ENCODE measurements at places on chromosomes 1 and 21. TPM values are rescaled to one million over a fixed set of nuclear protein-coding genes. Genes with fewer than 3 reads are reported as not detected.

The ALG6 gene
- 22.6 TPM for total RNA-seq

GRCh38 chr1:184110272-184111204 lies 59.0 kb downstream of the TSEN15 start:
- H3K36me3 ChIP-seq: no peaks in the 10 kb centered on the region
- H3K4me1 ChIP-seq: no peaks in the 10 kb centered on the region
- H3K27me3 ChIP-seq: no peaks in the 10 kb centered on the region
- no peak overlapping the region for H3K4me3 ChIP-seq

The CD5L gene
- not detected for total RNA-seq

The AURKAIP1 gene
- total RNA-seq: 335 TPM

DNA sequence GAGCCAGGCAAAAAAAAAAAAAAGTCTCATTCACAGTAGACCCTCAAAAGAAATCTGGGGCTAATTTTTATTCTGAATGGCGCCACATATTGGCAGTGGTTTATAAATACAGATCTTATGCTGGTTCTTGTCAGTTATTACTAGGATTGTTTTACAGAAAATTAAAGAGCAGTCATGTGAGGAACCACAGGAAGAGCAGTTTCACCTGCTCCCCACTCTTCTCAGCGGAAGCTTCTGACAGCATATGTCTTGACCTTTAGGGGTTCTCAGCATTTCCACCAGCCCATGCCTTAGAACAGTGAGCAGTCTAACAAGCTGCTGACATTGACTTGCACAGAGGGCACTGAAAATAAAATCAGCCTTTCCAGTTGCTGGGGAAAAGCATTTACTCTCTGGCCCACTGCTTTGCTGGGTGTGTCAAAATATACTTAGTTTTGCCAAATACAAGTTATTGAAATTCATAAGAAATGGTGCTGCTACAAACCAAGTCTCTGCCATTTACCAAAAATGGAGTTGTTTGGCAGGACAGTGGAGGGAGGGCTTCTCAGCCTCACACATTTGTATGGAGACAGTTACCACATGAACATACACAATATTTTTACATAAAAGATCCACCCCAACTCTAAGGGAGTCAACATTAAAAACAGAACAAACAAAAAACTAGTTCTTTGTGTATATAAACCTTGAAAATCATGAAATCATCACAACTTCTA lies 144.2 kb downstream of the SYT2 start:
- no peak for DNase-seq
- H3K27me3 ChIP-seq: no peaks in the 10 kb centered on the region
- no peak overlapping the region for H3K4me3 ChIP-seq

GRCh38 chr1:112744009-112744578 lies 29.0 kb upstream of the PPM1J start:
- H3K4me1 ChIP-seq: no peaks in the 10 kb centered on the region
- H3K27me3 ChIP-seq: no peaks in the 10 kb centered on the region
- H3K27ac ChIP-seq: no peak overlapping the region
- DNase-seq: no peak

The TFF3 gene
- 8.9 TPM for total RNA-seq

The GAS5 gene
- total RNA-seq: 236 TPM
